ENCODE measurements at places on chromosomes 12 and 14.

DNA sequence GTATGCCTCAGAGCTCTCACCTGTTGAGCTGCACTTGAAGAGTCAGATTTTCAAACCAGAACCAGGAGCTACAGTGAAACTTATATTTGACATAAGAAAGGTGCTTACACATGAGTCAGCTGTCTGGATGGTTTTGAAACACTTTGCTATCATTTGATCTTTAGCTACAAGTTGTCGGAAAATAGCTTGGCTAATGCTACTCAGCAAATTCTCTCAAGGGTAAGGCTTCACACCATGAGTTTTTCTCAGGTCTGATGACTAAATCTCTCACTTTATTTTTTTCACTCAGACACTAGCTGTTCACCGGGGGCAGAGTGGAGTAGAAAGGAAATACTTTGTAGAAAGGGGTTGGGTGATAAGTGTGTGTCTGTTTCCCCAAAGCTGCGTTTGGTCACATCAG, 171.8 kb downstream of the FLRT2 start:
- DNase-seq, result no peak

- no peak for DNase-seq
Measured at GRCh38 chr12:110171186-110171538, 47.0 kb downstream of the IFT81 start.

DNA sequence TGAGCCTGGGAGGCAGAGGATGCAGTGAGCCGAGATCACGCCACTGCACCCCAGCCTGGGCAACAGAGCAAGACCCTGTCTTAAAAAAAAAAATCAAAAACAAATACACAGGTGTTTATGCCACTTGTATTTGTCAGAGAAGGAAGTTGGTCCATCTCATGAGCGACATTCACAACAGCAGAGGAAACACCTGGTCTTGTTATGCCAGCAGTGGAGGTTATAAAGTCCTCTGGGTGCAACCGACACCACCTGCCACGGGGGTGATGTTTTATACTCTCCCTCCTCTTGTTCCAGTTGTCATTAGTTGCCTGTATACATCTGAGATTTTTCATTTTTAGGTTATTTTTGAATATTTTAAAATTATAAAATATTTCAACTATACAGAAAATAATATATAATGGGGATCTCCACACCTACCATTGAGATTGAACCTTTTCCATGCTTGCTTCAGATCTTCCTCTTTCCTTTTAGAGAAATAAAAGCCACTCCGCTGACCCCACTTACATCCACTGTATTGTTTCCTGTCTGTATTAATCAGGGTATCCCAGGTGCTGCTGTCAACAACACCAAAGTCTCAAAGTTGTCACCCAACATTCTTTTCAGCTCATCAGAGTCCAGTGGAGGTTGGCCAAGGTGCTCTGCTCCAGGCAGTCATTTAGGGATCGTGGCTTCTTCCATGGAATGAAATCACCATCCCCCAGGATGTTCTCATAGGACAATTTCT, 65.1 kb downstream of the RNFT2 start:
- DNase-seq, result no peak

DNA sequence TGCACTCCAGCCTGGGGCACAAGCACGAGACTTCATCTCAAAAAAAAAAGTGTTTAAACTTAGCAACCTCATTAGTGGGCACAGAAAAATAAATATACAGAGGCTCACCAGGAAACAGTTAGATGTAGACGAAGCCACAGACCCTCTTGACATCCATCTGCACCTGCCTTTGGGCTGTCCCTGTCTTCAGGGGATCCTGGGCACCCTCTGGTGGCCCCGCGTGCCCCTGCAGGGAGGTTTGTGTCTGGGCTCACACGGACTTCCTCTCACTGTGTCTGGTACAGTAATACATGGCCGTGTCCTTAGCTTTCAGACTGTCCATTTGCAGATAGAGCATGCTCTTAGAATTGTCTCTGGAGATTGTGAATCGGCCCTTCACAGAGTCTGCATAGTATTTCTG, 916.5 kb downstream of the TMEM121 start:
- peak; percentile 33 for DNase-seq

DNA sequence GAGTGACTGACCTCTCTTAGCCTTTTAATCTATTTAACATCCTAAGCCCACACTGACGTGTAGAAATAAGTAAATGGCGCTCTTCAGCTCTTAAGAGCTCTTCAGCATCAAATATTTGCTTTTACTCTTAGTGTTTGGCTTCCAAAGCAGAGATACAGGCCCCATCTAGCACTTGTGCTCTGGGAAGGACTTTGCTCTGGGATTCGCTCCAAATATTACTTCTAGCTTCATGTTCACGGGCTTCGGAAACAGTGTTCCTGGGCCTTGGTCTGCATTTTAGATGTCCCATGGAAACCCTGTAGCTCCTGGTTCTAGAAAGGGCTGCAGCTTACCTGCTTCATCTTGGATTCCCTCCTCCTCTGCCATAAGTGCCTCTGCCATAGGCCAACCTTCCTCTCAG, 2.7 kb upstream of the NKX2-8 start:
- DNase-seq, result no peak

- no peak for DNase-seq
Measured at GRCh38 chr14:24996930-24997725, 52.8 kb downstream of the STXBP6 start.

DNA sequence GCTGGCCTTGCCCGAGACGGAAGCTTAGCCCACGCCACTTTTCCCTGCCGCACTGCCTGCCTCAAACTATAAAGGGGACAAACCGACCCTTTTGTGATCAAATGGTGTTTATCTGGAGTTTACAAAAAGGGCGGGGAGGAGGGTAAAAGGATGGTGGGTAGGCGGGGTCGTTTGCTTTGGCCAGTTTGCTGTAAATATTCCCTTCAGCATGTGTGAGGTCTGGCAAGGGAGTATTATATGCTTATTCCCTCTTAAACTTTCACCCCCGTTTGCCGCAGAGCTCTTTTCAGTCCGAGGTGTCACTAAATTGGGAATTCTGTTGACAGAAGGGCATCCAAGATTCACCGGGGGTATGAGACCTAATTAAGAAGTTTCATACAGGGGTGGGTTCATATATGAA, 3.8 kb upstream of the TBX3 start:
- no peak for DNase-seq

- DNase-seq, result peak; percentile 69
Measured at GRCh38 chr12:109804820-109805761, 28.1 kb downstream of the TRPV4 start.

- no peak for DNase-seq
Measured at GRCh38 chr12:113066813-113067400, 10.4 kb downstream of the DTX1 start.

DNA sequence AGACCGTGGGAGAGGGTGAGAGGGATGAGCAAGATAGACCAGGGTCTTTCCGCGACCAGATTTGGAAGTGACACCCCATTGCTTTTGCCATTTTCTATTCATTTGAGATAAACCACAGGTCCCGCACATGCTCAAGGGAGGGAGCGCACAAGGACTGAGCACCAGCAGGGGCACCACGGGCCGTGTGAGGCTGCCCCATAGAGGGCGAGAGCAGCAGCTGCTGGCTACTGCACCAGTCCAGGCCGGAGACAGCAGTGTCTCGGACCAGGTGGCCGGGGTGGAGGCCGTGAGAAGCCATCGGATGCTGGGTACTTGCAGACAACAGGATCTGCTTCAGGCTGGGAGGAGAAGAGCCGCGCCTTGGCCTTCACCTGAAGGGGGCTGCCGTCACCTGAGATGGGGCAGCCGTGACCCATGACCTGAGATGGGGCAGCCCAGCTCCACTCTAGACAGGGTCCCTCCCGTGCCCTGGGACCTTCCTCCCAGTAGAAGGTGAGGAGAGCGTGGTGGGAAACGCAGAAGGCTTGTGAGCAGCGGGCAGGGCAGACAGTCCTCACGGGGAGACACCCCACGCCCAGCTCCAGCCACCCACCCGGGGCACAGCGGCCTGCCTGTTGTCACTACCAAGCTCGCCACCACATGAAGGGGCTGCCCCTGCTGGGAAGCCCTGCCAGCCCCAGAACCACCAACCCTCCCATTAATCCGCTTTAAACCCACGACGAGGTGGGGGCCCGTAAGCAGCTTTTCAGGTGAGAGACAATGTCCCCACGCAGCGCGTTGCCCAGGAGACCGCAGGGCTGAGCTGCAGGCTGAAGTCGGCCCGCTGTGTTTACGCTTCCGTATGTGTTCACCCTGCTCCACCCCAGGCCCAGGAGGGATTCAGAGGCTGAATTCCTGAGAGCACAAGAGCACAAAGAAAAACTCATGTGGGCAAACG, 61.7 kb upstream of the FBRSL1 start:
- DNase-seq, result no peak

- no peak for DNase-seq
Measured at GRCh38 chr12:103530307-103531066, 34.7 kb upstream of the C12orf42 start.

DNA sequence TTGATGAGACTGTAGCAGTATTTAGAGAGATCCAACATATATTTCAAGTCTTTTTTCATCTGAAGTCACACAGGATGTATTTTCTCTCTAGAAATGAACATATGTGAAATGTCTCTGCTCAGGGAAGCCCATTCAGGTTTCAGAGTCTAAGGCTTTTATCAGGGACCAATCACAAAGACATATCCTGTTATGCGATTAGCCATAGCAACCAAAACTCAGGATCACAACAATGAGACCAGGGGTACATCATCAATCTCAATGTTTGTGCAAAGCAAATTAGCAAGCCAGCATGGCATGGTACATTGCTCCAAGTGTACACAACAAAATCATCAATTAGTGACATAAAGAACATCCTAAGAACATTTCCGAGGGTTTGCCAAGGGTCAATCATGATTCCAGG, 99.2 kb upstream of the AMN1 start:
- no peak for DNase-seq

DNA sequence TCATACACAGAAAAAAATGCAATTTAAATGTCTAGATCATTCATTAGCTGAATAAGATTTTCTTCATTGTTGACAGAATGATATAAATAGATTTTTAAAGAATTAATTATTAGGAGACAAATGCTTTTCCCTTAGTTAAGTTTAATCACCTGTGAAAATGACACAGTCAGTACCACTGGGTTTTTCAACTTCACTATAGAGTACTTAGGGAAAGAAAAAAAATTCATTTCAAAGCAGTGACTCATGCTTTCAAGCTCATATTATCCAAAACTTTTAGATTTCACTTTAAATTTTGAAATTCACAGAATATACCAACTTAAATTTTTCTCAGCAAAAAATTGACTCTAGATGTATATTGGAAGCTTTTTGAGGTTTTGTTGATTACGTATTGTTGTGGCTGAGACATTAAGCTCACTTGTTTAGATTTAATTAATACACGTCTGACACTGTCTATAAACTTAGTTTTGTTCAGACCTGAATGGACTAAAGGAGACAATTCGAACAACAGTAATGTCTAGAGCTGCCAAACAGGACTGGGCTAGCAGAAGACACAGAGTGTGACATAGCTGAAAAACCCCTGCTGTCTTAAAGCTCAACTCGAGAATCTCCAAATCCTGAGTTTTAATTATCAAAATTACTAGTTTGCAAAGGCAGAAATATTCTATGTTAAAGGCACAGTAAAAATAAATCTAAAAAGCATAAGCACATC, 1.6 kb downstream of the MGAT4C start:
- DNase-seq, result no peak

DNA sequence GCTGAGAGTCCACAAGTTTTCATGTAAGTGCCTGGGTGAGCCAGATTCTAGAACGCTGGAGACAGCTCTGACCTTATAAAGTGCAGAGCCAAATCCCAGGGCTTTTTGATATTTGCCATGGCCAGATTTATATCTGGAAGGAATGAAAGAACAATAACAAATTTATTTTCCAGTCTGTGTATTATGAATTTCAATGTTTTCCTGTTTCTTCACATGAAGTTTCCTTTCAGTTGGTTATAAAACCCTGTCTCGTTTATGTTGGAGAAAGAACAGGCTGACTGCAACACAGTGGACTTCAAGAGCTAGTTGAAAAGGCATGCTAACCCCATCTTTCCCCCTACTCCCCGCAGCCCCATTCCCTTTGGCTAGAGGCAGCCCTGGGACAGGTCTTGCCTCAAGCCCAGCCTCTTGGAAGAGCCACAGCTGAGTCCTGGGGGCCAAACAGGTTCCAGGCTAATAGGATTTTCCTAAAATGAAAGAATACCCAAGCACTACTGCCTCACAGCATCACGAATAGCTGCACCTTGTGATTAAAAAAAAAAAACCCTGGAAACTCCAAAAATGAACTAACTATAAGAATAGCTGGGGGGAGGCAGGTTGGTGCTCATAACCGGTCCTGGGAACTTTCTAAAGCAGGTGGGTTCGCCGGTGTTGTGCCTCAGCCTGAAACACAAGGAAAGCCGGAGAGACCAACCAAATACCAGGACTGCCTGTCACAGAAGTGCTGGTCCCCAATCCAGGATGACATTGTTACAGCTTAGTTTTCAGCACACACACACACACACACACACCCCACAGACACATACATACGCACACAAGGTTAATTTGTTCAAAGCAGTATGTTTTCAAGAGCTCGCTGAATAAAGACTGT, 1.5 kb downstream of the FBLN5 start:
- DNase-seq, result no peak

DNA sequence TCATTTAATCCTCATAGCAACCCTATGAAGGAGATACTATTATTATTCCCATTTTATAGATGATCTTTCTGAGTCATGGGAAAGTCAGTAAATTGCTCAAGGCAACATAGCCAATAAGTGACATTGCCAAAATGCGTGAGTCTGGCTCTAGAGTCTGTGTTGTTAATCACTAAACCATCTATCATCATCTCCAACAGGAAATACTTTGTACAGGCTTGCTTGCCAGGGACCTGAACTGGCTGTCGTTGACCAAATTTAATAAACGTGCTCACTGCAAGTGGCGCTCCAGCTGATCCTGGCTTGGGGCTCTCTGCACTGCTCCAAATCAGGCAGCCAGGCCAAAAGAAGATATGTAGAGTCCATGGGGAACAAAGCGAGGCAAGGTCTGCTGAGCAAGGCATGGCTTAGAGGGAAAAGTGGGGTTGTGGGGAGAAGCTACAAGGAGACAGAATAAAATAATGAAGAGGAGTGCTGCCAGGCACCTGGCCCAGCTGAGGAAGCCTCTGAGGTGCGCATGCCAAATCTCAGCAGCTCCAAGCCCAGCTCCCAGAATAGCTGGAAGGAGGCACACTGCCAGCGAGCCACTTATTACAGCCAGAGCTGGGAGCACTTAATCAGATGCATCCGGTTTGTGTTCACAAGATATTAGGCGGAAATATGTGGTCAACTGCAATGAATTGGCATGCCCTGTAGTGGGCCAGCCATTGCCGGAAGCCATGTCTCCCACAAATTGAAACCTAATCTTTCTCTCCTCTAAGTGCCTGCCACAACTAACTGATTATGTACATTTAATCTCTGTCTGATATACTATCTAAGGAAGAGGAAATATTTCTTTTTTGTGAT, 43.3 kb upstream of the PTPRO start:
- DNase-seq, result no peak

GRCh38 chr12:93946542-93947150, 201.7 kb upstream of the PLXNC1 start:
- no peak for DNase-seq

GRCh38 chr12:14612898-14613445, 45.3 kb upstream of the PLBD1 start:
- DNase-seq, result no peak

GRCh38 chr12:47504775-47505446, 200.9 kb downstream of the RPAP3 start:
- DNase-seq, result no peak

GRCh38 chr12:31021181-31021580, 52.5 kb upstream of the DDX11 start:
- no peak for DNase-seq

GRCh38 chr12:71521125-71521524, 81.5 kb downstream of the LGR5 start:
- DNase-seq, result no peak

Measured in activated T-cell treated with anti-CD3 and anti-CD28 coated beads, Interleukin-2, amount 50 U/mL, for 4 hours (primary cell).